ENCODE measurements at places on chromosomes 1 and 21.

- DNase-seq = no peak
These were observed 215.4 kb downstream of the TOMM20 start for GRCh38 chr1:234913278-234913649.

- DNase-seq = no peak
These were observed 28.3 kb upstream of the IFI44L start for GRCh38 chr1:78591971-78592370.

DNA sequence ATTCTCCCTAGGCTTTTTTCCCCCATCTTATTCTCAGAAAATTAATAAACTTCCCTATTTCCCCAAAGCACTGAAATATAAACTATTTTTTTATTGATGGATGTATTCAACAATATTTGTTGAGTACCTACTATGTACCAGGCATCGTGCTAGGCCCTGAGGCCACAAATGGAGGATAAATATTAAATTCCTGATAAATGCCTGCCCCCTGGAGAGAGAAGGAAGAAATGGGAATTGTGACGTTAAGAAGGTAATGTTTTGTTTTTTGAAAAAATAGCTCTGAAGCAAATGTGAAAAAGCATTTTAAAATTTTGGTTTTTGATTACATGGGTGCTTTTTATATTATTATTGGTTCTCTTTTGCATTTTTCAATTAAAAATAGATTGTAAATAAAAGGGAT lies 60.5 kb upstream of the DPT start:
- DNase-seq = no peak

- DNase-seq = peak; percentile 81
These were observed 59.9 kb downstream of the LDLRAD2 start for GRCh38 chr1:21871943-21872342.

GRCh38 chr21:26782747-26783146 lies 62.5 kb downstream of the ADAMTS1 start:
- DNase-seq = no peak

DNA sequence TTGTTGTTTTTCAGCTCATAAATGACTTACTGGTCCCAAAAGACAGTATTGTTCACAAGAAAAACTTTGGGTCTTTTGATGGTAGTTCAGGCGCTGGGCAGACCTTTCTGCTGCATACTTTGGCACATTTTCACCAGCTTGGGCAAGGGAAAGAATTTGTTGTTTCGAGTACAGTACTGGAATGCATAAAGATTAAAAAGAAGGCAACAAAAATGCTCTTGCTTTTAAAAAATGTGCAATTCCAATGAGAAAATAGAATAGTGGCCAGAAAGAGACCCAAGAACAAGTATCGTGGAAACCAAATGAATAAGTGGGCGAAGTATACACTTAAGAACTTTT lies 56.0 kb downstream of the CLIC6 start:
- DNase-seq = no peak

GRCh38 chr1:184615301-184615700 lies 139.4 kb downstream of the EDEM3 start:
- DNase-seq = no peak

DNA sequence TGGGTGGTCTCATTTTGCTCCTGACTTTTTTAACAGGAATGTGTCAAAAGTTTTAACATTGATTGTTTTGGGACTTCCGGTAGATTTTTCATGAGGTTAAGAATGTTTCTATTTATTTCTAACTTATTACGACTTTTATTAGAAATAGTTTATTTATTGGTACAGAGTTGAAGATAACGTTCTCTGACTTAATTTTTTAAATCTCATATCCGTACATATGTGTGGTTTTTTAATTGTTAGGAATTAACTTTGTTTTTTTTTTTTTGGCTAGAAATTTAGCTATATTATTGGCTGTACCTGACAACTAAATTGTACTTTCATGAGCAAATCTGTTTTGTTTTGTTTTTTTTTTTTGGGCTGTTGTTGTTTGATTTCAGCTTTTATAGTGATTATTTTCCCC lies 32.0 kb downstream of the RNF2 start:
- no peak for DNase-seq

GRCh38 chr1:64839261-64839660 lies 94.4 kb downstream of the RAVER2 start:
- DNase-seq = no peak

DNA sequence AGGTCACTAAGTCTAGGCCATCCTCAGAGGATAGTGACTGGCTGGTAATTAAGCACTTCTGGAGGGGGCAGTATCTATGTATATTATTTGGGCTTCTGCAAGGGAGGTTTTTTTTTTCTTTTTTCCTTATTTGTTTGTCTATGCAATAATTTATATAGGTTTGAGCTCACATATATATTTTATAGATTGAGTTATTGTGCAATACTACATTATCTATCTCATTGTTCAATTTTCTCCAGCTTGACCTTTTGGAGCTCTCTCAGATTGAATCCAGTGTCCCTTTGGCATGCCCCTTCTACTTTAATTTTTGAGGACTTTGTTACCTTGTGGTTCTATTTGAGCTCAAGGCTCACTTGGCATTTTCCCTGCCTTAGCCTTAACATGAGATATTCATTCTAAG lies 852.1 kb downstream of the KCNT2 start:
- no peak for DNase-seq

GRCh38 chr1:28301368-28302174 lies 27.3 kb upstream of the MED18 start:
- no peak for DNase-seq

- DNase-seq = no peak
These were observed 9.6 kb downstream of the STUM start for GRCh38 chr1:226558036-226558650.

GRCh38 chr1:203547771-203548421 lies 53.9 kb downstream of the OPTC start:
- DNase-seq = no peak

DNA sequence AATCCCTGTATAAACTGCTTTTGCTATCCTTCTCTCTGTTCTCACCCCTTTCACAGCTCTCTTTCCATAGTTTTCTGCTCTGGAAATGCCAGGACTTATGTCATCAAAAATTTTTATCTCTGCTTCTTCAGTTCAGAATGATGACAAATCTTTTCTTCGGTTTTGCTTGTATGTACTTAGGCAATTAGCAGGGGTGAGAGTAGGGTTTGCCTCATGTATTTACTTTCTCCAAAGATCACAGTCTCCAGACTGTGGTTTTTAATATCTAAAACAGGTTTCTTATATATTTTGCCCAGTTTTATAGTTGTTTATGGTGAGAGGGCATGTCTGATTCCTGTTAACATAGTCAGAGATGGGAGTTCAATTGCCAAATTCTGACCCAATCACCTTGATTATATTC lies 235.4 kb upstream of the LYPLAL1 start:
- DNase-seq = no peak

DNA sequence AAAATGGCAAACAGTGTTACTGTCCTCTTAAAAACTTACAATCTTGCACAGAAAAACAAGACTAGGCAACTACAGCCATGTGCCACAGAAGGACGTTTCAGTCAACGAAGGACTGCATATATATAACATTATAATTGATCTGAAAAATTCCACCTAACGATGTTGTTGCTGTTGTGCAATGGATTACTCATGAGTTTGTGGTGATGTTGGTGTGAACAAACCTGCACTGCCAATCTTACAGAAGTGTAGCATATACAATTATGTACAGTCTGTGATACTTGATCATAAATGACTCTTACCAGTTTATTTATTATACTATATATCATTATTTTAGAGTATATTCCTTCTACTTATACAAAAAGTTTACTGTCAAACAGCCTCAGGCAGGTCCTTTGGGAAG lies 6.8 kb upstream of the VAMP4 start:
- no peak for DNase-seq

- peak; percentile 68 for DNase-seq
These were observed 27.8 kb downstream of the IGFN1 start for GRCh38 chr1:201218409-201218808.

Measured in posterior cingulate gyrus (tissue), 11 donors.